NT2/D1 (cell line): ENCODE measurements at places on chromosomes 3 and 15.

DNA sequence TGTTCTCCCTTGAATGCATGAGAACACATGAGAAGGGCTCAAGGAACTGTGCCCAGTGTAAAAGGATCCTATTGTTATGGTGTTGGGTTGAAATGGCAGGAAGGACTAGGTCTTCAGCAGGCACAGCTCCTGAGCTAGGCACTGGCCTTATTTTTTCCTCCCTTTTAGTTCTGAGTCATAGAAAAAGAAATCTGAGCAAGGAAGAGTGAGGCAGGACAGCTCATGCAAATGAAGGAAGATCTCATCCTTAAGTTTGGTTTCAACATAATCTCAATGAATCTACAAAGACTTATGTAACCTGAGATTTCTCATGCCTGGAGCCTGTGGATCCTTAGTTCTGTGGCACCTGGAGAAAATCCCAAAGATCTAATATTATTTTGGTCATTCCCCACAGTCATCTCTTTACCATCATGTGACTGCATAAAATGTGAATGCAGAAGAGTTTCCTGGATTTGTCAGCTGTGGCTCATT is 188.6 kb upstream of the TBL1XR1 start:
- no peak for DNase-seq

- no peak for DNase-seq
Observed at GRCh38 chr3:63945558-63946096, 33.4 kb upstream of the SCAANT1 start.

DNA sequence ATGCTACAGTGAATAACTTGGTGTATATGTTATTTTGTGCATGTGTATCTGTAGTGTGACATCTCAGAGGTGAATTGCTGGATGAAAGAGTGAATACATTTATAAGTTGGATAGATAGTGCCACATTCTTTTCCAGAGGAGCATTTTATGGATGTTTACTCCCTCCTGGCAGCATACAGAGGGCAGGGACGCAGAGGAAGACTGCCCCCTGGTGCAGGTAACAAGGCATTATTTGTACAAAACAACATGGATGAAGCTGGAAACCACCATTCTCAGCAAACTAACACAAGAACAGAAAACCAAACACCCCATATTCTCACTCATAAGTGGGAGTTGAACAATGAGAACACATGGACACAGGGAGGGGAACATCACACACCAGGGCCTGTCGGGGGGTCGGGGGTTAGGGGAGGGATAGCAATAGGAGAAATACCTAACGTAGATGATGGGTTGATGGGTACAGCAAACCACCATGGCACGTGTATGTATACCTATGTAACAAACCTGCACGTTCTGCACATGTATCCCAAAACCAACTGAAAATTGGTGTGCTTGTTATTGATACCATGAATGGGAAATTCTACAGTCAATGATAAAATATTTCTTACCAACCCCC is 57.9 kb upstream of the CTXND1 start:
- DNase-seq: peak; percentile 28

DNA sequence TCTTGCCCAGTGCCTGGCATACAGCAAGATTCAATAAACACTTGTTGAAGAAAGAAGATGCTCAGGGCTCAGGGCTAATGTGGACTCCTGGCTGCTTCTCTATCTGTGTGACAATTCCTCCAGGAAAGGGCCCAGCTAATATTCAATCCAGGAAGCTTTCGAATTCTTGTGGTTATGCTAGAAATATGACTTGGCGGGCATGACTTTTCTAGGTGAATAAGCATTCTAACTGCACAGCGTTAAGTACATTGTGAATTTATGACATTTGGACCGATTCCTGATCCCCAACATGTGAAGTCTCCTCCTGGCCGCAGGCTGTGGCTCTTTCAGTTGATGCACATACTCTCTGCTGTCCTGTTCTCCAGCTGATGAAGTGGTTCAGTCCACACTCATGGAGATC is 117.0 kb downstream of the IMPG2 start:
- no peak for DNase-seq

DNA sequence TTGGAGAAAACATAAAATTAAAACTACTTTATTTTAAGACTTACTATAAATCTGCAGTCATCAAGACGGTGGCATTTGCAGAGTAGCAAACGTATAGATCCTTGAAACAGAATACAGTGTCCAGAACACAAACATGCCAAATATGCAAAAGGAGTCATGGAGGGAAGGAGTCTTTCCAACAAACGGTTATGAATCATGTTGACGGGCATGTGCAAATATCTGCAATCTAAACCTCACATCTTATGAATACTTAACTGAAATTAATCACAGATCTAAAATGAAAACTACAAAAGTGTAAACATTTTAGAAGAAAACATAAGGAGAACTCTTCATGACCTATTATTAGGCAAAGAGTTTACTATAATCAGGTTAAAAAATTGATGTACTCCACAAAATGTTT is 69.4 kb downstream of the TFRC start:
- no peak for DNase-seq

GRCh38 chr3:174220775-174221554 is 638.2 kb upstream of the NAALADL2 start:
- no peak for DNase-seq

GRCh38 chr3:157098823-157099185 is 61.1 kb downstream of the CCNL1 start:
- no peak for DNase-seq

DNA sequence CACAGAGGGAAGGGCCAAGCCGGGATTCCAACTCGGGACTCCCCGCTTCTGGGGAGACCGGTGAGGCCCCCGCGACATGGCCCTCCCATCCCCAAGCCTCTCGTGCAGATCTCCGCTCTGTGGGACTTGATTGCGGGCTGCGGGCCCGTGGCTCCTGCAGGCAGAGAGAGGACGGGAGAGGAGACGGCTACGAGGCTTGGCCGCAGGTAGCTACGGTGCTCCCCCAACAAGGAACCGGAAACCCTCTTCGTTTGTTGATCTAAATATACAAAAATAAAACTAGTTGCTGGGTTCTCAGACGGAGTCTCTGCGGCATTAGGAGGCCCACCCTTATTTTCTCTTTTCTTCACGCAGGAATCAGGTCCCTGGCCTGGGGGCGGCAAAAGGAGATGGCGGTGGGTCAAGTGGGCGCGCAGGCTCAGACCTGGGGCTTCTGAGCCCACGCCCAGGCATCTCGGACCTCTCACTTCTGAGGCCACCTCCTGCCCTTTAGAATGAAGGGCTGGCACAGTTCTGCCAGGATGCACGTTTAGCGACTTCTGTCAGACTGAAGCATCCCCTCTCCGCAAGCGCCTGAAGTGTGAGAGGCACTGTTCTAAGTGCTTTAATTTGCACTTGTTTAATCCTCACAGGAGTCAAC is 10.9 kb downstream of the GNB5 start:
- no peak for DNase-seq

DNA sequence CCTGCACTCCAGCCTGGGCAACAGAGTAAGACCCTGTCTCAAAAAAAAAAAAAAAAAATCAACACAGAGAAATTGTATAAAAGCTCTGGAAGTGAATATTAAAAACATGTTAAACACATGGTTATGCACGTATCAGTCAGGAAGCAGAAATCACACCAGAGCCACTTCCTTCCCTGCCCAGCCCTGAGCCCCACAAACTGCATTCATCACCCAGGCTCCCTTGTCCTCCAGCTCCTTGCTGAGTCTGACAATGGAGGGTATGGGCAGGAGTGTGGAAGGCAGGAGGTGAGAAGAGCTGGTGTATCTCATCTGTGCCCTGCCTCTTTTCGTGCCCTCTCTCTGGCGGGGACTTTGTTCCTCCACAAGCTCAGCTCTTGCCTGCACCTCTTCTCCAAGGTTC is 12.1 kb upstream of the LOXL1 start:
- no peak for DNase-seq

GRCh38 chr3:32596282-32596908 is 25.7 kb upstream of the DYNC1LI1 start:
- no peak for DNase-seq

DNA sequence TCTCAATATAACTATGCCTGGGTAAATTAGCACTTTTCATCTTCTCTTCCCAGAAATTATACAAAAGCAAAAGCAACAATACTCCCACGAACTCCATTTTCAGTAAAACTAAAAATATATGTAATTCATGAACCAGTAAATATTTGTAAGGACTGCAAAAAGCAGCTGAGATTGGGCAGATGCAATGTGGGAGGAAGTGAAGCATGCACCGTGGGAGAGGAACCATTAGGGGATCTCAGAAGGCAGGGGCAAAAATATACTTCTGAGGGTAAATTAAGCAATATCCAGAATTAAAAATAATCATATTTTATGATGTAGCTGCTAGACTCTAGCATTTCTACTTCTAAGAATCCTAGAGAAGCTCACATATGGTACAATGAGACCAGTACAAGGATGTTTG is 20.2 kb downstream of the CFAP91 start:
- no peak for DNase-seq

DNA sequence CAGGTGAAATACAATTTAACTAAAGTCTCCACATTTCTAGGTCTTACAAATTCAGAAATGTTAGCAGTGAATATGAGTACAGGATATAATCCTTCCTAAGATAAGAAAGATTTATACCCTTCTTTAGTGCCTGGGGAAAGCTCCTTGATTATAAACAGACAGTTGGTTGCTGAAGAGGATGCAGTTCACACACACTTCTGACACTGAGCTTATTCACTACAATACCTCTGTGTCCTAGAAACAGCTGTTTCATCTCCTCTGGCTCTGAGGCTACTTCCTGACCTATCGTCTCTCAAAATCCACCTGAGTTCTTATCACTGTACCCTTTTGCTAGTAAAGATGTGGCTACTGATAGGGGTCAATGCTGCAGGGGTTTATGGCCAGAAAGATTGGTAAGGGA is 57.1 kb downstream of the TP63 start:
- no peak for DNase-seq

DNA sequence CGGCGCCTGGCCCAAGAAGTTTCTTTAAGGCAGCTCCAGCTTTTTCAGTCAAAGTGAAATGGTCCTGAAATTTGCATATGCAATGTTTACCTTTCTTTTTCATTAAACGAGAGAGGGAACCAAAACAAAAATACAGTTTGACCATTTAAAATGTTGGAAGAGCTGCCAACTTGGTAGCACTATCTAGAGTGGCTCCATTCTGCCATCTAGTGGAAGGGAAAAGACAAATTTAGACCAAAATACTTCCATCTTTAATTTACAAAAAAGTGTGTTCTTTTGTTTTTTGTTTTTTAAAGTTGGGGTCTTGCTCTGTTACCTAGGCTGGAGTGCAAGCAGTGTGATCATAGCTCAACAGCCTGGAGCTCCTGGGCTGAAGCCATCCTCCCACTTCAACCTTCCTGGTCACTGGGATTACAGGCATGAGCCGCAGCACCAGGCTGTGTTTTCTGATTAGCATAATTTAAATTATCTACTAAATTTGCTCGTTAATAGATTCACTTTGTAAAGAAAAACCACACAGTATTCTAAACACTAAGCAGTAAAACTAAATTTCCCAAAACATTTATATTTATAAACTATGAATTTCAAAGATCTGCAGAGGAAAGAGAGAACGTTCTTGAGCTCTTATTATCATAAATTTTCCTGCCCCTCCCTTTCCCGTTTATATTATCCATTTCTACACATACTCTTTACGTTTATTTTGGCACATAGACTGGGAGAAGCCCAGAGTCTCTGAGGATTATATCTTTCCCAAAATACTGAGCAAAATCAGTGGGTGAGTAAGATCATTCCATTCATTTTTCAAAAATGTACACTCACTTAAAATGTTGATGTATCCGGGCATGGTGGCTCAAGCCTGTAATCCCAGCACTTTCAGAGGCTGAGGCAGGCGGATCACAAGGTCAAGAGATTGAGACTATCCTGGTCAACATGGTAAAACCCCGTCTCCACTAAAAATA is 15.4 kb upstream of the RFC4 start:
- DNase-seq: peak; percentile 40

DNA sequence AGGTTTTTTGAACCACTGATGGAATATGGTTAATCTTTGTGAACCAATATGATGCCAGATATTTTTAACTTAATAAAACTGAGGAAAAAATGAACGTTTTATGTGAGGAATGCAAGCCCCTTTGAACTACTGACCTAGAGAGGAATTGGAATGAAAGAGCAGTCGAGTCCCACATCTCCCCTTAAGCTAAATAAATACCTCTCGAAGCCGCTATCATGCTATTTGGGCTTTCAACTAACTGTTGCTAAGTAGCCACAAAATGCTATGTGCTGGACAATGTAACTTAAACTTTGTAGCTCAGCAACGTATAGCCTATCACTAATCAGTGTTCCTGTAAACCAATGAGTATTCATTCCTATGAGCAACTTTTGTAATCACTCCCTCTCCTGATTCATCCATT is 1037.2 kb downstream of the SQOR start:
- DNase-seq: no peak

DNA sequence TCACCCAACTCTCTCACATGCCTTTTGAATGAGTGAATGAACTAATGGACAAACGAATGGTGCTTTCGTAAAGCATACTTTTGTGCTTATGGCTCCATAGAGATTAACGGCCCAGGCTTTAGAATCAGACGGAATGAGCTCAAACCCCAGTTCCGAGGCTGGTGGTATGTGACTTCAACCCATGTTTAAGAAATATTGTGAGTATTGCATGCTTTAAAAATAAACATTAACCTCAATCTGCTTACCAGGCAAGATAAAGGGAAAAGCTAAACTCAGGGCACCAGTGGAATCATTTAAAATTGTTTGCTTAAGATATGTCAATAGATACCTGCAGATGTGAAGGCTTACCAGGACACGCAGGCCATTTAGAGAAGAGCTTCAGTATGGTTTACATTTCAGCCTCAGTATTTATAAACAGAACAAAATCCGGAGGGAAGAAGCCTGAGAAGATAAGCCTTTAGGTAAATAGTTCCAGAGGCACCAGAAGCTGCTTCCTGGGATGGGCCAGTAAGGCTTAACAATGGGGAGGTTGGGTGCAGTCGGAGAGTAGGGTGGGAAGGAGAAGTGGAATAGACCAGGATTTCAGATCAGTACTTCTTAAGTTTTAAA is 186.4 kb downstream of the ADAMTS9 start:
- no peak for DNase-seq

- peak; percentile 94 for DNase-seq
Observed at GRCh38 chr15:74995182-74995778, at the start of gene SCAMP5. SCAMP5 (plus strand) TSS chr15:74995563; CDS start chr15:75011840, 16,277 bp downstream.

DNA sequence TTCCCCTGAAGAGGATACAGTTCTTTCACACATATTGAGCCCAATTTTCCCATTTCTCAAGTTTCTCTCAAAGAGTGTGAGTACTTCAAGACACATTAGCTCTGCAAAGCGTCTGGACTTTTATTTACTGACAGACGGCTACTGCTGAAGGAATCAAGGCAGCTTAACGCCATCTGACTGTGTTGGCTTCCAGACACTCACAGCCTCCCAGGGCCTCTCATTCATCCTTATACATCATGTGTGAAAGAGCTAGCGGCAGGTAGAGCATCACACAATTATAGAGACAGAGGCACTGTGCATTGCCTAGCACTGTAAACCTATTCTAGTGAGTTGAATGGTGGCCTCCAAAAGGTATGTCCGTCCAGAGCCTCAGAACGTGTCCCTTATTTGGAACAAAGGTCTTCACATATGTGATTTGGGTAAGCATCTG is 284.1 kb upstream of the STT3B start:
- DNase-seq: no peak

GRCh38 chr15:46703020-46703861 is 1014.1 kb upstream of the SEMA6D start:
- DNase-seq: no peak

- no peak for DNase-seq
Observed at GRCh38 chr3:43309372-43310305, 23.3 kb downstream of the SNRK start.

GRCh38 chr15:78394026-78394425 is 44.0 kb upstream of the IREB2 start:
- no peak for DNase-seq

GRCh38 chr15:99958426-99959097 is 225.3 kb upstream of the LYSMD4 start:
- no peak for DNase-seq
